Dermis microvascular lymphatic vessel endothelial cell (primary cell): ENCODE measurements at places on chromosomes 7 and 10. TPM values are rescaled to one million over a fixed set of nuclear protein-coding genes. Genes with fewer than 3 reads are reported as not detected.

DNA sequence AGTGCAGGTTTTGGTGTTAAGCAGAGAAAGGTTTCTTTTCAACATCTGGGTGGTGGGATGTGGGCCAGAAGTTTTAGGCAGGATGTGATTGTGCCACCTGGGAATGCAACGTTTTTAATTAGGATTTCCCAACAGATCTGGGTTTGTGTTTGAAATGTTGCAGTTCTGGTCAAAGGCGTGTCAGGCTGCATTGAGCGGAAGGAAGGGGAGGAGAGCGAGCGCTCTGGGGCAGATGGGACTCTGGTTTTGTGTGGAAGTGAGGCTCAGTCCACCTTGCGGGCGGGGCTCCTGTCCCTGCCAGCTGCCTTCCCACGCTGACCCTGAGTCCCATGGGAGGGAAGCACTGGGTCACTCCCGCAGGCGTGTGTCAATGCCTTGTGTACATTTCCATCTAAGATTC lies 767.7 kb downstream of the KCNMA1 start:
- no peak for DNase-seq

DNA sequence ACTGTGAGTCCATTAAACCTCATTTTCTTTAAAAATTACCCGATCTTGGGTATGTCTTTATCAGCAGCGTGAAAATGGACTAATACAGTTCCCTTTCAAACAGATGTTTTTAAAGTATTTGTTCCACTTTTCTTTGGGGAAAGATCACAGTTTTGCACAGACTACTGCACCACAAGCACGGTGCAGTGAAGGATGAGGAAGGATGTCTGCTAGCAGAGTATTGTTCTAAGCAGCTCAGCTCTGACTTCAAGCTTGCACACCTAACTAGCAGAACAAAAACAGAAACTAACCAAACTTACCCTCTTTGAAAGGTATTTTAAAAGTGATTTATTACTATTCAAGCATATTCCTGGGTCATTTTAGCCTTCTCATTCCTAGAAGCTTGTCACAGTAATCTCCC lies 20.0 kb downstream of the THNSL1 start:
- DNase-seq, result no peak

GRCh38 chr7:108003599-108003935 lies 606 bp upstream of the LAMB1 start:
- no peak for DNase-seq

- DNase-seq, result no peak
Measured at GRCh38 chr10:13018171-13018570, 16.7 kb upstream of the CCDC3 start.

DNA sequence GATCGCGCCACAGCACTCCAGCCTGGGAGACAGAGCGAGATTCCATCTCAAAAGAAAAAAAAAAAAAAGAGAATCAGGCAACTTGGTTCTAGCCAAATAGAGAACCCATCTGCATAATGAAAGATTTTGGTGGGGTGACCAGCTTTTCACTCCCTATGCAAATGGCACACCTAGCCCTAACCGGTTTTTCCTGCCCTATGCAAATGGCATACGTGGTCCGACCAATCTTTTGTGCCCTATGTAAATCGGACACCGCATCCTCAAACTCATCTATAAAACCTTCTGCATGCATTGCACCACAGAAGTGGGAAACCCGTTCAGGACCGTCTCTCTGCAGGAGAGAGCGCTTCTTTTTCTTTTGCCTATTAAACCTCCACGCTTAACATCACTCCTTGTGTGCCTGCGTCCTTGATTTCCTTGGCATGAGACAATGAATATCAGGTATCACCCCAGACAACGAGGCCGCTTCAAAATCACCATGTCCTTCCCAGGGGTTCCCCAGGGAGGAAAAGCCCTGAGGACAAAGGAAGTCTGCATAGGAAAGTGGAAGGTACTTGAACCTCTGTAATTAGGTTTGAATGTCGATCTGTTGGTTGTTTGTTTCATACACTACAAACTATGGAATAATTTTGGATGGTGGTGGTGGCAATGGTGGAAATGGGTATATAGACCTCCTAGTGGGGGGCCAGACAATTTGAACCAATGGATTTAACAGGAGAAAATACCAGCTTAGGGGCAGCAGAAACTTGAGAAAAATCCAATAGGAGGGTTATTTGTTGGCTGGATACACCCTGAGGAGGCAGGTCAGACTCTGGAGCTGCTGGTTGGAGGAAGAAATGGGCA lies 396.2 kb downstream of the TYW1 start:
- no peak for DNase-seq

DNA sequence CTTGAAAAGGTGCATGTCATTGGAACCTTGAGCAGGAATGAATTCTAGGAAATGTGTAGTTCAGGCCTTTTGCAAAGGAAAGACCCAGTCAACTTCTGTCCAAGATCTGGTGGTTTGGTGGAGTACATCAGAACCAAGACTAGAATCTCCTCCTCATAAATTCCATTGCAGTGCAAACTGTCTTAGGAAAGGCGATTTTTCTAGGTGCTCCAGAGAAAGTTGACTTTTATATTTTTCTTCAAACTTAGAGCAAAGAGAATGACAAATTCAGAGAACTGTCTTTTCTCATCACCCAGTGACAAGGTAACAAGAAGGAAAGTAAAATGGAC lies 50.0 kb downstream of the PRTFDC1 start:
- DNase-seq, result no peak

- DNase-seq, result no peak
Measured at GRCh38 chr10:132882069-132882951, 60.1 kb downstream of the CFAP46 start.

GRCh38 chr7:154868921-154869320 lies 134.0 kb downstream of the PAXIP1 start:
- no peak for DNase-seq

GRCh38 chr10:33566001-33566400 lies 231.5 kb upstream of the NRP1 start:
- DNase-seq, result no peak

DNA sequence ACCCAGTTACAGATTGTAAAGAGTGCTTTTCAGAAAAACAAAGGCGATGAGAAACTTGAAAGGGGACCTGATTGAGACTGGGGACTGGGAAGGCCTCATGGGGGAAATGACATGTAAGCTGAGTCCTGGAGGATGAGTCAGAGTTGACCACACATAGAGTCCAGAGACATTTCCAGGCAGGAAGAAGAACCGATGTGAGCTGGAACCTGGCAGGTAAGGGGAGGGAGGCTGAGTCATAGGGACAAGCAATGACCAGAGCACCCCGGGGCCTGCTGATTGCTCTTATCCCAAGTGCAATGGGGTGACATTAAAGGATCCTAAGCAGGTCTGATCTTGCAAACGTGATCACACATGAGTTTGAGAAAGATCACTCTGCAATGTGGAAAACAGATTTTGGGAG lies 11.7 kb downstream of the TLL2 start:
- DNase-seq, result no peak

CLCN1 gene
- total RNA-seq, result not detected in 2 replicates

NPC1L1 gene
- not detected in 2 replicates for total RNA-seq

GPR22 gene
- total RNA-seq, result not detected in 2 replicates

LIPF gene
- not detected in 2 replicates for total RNA-seq

CYP3A5 gene
- not detected in 2 replicates for total RNA-seq
